Fibroblast of pulmonary artery (primary cell): ENCODE measurements at places on chromosomes 5 and 9.
A peak's percentile ranks its signal among the peaks of the same experiment; 100 is the strongest.

GRCh38 chr9:18010492-18010891, 431.6 kb downstream of the SH3GL2 start:
- no peak for DNase-seq

- DNase-seq: no peak
These were observed 2.6 kb downstream of the PDZD2 start for GRCh38 chr5:31641575-31641974.

- peak; percentile 21 for DNase-seq
These were observed 75.6 kb downstream of the RALGPS1 start for GRCh38 chr9:126989847-126990842.

GRCh38 chr5:126277762-126278161, 145.4 kb upstream of the GRAMD2B start:
- no peak for DNase-seq

GRCh38 chr9:109497226-109498153, 617 bp downstream of the PTPN3 start:
- DNase-seq: no peak

DNA sequence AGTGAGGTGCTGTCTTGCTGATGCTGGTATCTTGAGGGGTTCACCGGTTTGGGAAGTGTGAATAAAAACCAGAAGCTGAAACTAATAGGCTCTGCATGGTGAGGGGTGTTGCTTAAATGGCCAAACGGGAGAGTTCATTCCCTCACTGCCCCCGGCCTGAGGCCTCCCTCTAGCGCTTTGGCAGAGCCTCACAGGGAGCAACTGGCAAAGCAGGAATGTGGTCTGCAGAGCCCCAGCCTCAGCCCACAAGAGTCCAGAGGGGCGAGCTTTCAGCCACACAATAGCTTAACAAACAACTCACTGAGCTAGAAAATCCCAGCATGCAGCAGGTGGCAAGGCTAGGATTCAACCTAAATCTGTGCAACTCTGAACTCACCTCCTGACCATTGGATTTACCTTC, 234.8 kb downstream of the MED10 start:
- no peak for DNase-seq

DNA sequence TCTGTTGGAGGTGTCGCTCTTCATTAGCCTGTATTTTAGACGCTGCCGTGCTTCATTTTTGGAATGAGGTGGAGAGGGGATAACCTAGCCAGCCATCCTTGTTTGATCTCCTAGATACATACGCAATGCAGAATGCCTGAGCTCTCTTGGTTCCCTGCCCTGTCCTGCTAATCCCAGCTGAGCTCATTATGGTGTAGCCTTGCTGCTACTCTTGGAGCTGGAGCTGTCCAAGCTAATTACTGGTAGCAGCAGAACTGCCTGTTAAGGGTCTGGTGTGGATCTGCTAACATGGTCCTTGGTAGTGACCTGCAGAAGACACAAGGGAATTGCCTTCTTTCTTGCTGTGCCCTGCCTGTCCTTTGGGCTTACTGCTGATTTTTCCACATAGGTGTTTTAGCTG, 207.9 kb downstream of the CNTLN start:
- DNase-seq: no peak

- DNase-seq: no peak
These were observed 20.0 kb downstream of the CCDC125 start for GRCh38 chr5:69312459-69313160.

DNA sequence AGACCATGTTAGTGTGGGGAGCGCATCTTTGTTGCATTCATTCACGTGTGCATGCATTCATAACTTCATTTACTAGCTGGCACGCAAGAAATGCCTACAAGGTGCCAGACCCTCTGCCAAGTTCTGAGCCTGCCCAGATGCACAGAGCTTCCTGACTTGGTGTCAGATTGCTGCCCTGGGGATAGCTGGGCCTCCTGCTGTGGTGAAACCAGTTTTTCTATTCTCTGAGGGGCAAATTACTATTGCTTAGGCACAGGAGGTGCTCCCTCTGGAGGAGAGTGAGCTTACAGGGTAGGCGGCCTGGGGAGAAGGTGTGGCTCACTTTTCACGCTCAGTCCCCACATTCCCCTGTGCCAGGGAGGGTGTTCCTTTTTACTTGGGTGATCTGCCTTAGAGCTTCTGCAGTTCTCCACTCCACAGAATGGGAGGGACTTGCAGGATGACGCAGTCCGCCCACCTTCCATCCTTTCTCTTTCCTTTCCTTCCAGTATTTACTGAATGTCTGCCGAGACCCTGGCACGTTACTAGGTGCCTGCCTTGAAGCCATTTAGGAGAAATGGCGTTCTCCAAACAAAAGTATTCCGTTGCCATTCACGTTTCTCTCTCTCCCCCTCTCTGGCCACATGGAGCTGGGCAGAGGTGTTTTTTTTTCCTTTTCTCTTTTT, 27.9 kb upstream of the CTNNA1 start:
- peak; percentile 66 for DNase-seq

DNA sequence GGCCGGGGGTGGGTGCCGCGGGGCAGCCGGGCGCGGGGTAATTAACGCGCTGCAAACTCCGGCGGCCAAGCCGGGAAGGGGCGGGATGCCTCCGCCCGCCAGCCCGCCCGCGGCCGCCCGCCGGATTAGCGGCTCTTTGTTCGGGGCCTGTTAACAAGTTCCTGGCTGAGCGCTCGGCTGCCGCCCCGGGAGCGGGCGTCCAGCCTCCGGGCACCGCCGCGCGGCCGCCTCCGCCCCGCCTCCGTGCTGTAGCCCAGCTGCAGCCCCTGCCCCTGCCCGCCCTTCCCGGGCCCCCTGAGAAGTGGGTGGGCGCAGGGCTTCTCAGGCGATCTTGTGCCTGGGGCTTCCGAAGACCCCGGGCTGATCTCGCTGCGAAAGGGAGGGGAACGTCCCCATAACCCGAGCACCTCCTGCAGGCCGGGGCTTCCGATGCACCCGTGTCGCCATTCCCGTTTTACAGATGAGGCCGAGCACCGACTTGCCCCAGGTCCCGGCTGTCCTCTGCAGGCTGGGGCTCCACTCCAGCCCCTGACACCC, 7.5 kb downstream of the UNC5A start:
- peak; percentile 14 for DNase-seq
